ENCODE measurements at places on chromosomes 1 and 21.

DNA sequence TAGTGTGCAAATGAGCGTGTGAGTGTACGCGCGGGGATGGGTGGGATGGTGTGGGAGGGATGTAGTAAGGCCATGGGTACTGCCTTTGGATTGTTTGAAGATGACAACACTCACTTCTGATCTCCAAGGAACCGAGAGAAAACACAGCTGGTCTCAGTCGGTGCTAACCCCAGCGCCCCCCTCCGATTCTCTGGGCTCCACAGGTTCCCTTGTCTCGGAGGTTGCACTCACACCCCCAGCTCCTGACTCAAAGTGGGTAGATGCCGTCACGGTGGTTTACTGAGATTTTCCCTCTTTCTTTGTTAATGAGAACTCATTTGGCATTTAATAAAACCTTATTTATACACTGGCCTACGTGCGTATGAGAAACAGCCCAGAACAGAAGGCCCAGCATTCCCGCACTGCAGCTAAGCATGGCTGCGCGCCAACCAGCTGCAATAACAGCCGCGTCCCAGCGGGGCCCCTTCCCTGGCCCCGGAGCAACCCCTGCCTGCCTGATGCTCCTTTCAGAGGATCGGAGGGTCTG lies 25.8 kb downstream of the ABCA4 start:
- peak; percentile 98 for DNase-seq

- DNase-seq, result no peak
These were observed 35.1 kb downstream of the GPA33 start for GRCh38 chr1:167054946-167055630.

GRCh38 chr1:13597166-13597565 lies 13.5 kb downstream of the PDPN start:
- no peak for DNase-seq

GRCh38 chr1:161872506-161872905 lies 106.4 kb downstream of the ATF6 start:
- no peak for DNase-seq

DNA sequence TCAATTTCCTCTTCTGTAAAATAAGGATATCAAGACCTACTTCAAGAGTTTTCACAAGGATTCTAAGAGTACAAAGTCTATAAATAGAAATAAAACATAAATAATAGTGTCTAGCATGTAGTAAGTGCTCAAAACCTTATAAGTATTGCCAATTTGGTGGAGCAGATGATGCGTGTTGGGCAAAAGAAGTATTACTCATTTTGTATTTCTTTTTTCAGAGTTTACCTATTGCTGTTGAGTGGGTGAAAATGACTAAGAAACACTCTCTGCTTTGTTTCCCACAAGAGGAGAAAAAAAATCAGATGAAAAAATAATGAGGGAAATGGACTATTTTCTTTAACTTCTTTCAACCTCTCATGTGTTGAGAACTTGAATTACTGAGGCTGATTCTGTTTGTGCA lies 103.3 kb upstream of the KCNK2 start:
- no peak for DNase-seq

GRCh38 chr1:172733815-172734214 lies 74.9 kb downstream of the FASLG start:
- DNase-seq, result no peak

GRCh38 chr1:43976045-43976444 lies 1.3 kb downstream of the ATP6V0B start:
- no peak for DNase-seq

- DNase-seq, result no peak
These were observed 44.5 kb upstream of the OSBPL9 start for GRCh38 chr1:51572365-51572764.

DNA sequence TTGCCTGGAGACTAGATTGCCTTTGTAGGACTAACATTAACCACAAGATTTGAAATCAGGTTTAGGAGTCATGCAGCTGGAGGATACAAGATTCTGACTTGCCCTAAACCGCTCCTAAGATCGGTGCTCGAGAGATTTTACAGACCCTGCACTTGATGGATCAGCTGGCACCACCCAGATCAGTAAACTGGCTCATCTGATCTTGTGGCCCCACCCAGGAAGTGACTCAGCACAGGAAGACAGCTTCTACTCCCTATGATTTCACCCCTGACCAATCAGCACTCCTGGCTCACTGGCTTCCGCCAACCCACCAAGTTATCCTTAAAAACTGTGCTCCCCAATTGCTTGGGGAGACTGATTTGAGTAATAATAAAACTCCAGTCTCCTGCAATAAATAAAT lies 876 bp upstream of the CATSPERE start:
- no peak for DNase-seq

- DNase-seq, result peak; percentile 17
These were observed 116.6 kb upstream of the HIVEP3 start for GRCh38 chr1:42035205-42035829.

DNA sequence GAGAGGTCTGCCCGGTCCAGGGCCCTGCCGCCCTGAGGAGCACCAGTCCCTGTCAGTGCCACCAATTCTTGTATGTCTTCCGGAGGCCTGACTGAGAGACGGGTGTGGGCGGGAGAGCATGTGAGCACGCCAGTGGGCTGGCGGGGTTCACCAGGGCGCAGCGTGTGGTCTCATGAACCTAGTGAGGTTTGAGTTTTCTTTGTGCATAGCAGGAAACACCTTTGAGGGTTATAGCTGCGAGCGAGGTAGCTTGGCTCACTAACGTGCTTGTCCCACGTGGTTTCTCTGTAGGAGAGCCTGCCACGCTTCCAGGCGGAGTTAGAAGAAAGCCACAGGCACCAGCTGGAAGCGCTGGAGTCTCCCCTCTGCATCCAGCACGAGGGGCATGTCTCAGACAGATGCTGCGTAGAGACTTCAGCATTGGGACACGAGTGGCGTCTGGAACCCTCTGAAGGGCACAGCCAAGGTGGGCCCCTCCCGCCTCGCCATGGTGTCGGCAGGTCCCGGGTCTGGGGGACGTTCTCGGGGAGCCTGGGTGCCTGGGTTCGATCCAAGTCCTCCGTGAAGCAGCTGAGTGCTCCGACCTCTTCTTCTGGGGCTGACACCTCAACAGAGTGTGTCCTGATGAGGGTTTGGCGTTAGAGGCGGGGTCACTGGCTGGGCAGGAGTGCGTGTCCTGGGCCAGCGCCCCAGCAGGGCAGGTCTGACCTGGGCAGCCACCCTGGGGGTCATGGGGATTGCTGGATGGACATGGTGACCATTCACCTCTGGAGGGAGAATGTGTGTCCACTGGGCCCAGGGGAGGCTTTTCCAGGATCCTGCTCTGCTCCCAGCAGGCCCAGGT lies 31.4 kb downstream of the PCNT start:
- DNase-seq, result no peak

- no peak for DNase-seq
These were observed 30.5 kb downstream of the BATF3 start for GRCh38 chr1:212669102-212669501.

- no peak for DNase-seq
These were observed 590 bp downstream of the TMOD4 start for GRCh38 chr1:151175041-151175741.

DNA sequence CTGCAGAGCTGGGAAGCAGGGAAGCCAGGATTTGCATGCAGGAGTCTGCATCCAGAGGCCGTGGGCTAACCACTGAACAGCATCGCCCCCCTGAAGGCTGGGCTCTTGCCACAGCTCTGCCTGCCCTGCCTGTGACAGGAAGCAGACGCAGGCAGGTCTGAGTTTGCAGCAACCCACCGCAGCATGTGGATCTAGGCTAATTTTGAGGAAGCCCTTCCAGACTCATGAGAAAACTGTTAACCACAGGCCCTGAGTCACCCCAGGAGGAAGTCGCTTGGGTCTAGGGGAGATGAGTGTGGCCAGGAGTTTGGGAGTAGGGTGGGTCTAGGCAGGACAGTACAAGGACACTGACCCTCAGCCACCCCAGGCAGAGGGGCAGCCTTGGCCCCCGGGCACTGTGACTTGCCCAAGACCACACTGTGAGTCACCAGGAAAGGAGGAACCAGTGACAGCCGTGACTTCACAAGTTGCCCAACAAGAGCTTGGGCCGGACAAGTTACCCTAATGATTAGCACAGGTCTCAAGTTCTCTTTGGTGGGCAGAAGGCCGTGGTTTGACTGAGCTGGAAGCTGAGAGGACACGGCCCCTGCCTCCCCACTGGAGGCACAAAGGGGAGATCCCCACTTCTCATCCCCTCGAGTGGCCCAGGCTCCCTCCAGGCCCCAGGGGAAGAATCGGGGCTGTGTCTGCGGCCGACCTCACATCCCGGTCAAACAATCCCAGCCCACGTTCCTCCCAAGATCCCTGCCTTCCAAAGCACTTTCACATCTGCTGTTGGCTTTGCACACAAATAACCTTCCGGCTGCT lies 826 bp downstream of the LAPTM5 start:
- DNase-seq, result no peak

GRCh38 chr1:45026446-45026845 lies 14.4 kb downstream of the UROD start:
- no peak for DNase-seq

DNA sequence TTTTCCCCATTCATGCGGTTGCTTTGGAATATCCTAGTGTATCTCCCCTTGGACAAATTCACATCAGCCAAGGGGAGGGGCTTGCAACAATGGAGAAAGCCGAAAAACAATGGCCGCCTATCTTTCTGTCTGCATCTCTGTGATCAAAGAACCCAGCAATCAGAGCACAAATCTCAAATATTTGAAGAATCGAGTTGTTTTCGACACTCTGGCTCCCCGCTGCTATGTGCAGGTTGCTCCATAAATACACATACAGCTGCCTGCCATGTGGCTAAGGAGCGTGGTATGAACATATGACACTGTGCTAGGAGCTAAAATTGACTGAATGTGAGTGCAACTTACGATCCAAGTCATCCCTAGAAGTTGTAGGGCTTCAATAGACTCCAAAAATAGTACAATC lies 8.5 kb downstream of the CFHR4 start:
- DNase-seq, result no peak

DNA sequence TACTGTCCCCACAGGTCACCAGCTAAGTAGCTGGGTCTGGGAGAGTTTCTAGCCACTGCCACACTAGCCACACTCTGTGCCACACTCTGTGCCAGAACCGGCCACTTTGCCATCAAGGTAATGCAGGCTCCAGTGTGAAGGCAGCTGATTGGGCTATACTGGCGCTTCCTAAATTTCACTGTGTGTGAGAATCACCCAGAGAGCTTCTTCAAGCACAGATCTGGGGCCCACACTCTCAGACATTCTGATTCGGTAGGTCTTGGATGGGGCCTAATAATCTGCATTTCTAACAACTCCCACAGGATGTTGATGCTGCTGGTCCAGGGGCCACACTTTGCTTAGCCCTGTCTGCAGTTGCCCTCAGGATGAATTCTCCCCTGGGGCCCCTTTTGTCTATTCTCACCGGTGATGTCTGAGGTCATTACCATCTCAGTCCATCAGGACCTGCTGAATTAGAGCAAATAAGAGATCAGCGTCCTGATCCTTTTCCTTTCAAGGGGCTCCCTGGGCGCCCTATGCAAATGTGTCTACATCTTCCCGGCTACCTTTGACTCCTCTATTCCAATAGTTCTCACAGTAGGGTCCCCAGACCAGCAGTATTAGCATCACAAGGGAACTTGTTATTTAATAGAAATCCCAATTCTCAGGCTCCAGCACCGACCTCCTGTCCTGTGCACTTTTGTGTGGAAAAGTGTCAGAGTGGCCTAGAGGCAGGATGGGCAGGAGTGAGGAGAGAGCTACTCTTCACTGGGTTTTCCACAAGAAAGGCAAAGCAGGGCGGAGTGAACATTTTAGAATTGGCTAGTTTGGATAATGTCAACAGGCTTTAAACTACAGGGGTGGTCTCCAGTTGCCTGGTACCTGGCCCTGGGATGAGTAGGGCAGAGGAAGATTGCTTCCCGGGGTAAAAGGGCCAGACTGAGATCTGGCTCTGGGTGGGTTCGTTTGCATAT lies 24.7 kb upstream of the LRRN2 start:
- no peak for DNase-seq

GRCh38 chr1:116558140-116558549 lies 12.7 kb downstream of the CD58 start:
- DNase-seq, result no peak

All from smooth muscle cell of the brain vasculature (primary cell).